Fibroblast of skin of right quadriceps (primary cell): ENCODE measurements at places on chromosomes 2 and 18.
A peak's percentile ranks its signal among the peaks of the same experiment; 100 is the strongest.

GRCh38 chr2:208618220-208618619 is 211.6 kb downstream of the PTH2R start:
- DNase-seq, result no peak

- no peak for DNase-seq
Measured at GRCh38 chr18:13885009-13885408, 30.3 kb downstream of the MC2R start.

GRCh38 chr2:127386246-127386645 is 1.5 kb downstream of the MAP3K2 start:
- DNase-seq, result no peak

- DNase-seq, result no peak
Measured at GRCh38 chr2:85719609-85720240, 25.6 kb downstream of the GNLY start.

DNA sequence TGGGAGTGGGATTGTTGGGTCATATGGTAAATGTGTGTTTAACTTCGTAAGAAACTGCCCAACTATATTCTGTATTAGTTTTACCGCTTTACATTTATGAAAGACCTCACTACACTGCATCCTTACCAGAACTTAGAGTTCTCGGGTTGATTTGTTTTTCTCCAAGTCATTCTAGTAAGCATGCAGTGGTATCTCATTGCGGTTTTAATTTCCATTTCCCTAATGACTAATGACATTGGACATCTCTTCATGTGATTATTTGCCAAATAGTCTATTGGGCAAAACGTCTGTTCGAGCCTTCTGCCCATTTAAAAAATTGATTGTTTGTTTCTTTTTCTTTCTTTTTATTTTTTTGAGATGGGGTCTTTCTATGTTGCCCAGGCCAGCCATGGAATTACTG is 6.8 kb downstream of the FBLN7 start:
- no peak for DNase-seq

- DNase-seq, result peak; percentile 78
Measured at GRCh38 chr2:237306083-237306786, 107.7 kb downstream of the COL6A3 start.

DNA sequence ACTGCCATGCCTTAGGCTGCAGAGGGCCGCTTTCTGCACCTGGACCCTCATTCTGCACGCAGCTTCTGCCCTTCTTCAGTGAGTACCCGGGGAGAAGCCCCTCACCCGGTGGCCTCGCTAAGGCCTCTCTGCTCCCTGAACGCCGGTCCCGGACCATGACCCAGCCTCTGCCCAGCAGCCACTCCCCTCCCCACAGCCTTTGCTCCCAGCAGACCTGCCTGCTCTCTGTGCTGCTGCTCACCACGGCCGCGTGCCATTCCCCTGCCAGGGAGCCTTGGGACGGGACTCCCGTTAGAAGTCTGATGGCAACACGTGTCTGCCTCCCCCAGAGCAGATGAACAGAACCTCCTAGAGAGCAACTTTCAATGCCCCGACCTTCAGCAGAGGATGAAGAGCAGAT is 282.8 kb downstream of the NDUFA10 start:
- DNase-seq, result no peak

- no peak for DNase-seq
Measured at GRCh38 chr2:104504331-104505073, 349.4 kb upstream of the POU3F3 start.

DNA sequence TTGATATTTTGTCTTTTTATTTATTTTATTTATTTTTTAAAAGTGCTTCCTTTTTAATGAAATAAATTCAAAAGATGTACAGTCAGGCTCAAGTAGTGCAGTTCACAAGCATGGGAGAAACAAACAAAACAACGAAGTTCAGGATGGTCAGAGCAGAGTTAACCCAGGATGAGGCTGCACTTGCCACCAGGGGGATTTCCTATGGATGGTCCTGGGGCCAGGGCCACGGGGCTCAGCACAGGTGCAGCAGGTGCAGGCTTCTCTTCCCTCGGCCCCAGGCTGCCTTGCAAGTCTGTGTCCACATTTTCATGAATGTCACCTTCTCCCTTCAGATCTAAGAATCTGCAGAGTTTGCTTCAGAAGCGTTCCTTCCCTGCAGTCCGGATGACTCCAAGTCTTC is 76.5 kb downstream of the CDCA7 start:
- no peak for DNase-seq

DNA sequence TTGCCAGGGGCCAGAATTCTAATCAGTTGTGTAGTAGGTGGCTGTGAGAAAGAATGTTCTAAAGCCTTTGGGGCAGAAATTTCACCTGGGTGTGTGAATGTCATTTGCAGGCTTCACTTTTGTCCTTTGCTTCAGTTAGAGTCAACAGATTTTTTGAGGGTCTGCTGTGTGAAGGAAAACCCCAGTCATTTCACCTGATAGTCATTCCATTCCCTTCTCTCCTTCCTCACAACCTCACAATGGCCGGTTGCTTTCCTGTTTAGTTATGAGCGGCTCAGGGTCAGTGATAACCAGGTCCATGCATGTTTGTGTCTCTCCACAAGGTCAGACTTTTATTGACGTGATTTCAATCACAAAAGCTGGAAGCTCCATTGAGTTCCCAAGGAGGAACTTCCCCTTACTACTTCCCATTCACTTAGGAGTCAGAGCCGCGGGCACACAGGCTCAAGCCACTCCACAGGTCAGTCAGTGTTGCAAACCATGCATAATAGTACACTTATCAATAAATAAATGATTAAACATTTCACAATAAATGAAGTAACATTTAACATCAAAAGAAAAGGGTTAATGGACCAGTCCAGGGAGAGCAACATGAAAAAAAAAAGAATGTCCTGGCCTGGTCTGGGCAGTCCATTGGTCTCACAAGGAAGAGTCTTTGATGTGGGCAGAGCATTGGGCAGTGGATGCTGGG is 74.3 kb downstream of the NPAS2 start:
- no peak for DNase-seq

DNA sequence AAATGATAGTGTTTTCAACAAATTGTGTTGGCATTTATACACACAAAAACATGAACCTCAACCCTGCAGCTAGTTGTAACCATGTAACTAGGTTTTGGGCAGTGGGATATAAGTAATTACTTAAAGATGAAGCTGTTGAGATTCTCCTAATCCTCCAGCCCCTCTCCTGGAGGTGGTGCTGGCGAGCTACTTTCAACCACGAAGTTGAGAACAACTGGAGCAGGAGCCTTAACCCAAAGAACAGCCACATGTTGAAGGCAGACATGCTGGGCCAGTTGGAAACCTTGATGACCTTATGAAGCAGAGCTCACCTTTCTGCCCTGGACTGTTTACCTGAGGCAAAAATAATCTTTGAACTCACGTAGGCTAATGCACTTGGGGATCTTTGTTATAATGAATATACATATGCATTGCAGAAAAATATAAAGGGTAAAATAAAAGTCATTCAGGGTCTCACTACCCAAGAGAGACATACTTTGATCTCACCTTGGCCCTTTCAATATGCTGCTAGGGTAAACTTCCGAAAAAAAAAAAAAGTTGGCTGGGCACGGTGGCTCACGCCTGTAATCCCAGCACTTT is 89.6 kb upstream of the NPAS2 start:
- peak; percentile 75 for DNase-seq

DNA sequence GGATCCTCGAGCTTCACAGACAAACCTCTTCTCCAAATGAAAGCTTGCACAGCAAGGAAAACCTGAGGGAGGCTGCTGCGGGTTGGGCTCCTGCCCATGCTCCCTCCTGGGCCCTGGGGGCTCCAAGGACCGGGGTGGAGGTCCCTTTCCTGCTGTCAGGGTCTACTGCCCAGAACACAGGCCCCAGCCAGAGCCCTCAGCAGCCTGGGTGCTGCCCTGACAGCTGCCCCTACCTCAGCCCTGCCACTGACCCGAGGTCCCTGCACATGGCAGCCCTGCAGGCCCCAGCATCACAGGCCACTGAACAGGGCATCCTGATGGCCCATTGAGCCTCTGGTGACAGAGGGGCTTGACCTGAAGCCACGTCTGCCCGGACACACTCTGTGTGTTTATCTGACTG is 41.0 kb downstream of the CROCC2 start:
- no peak for DNase-seq

GRCh38 chr2:128770143-128771085 is 451.7 kb upstream of the HS6ST1 start:
- DNase-seq, result no peak

- peak; percentile 55 for DNase-seq
Measured at GRCh38 chr2:171159372-171160118, 1.1 kb downstream of the TLK1 start.

DNA sequence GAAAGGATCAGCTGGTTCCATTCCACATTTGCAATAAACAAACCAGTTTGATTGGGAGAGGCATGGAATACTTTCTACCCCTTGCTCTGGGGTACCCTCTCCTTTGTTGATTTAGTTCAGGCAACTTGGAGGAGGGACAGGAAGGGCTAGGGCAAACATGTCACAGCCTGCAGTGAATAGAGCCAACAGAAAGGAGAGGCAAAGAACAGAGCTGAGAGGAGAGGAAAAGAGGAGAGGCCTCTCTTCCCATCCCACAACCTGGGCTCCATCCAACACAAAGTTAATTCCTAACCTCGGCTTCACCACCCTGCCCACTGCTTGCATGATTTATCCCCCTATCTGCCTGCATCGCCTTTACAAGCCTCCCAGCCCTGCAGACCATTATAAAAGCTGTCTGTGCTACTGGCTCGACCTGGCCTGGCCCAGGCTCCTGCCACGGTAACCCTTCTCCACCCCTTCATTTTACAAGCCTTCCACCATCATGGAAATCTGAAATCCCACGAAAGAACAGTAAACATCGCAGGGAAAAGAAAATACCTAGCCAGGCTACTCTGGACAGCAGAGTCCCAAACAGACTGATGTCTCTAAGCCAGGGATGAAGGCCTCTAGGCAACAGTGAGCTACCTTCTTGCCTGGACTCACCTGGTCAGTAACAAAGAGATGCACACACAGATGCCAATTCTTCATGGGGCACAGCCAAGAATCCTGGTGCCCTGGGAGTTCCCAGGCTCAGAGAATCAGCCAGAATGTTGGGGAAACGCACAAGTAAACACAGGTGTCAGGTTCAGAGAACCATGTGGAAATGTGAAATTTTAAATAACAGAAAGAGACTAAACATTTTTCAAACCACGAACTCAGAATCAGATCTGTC is 43.6 kb downstream of the NHEJ1 start:
- DNase-seq, result no peak

DNA sequence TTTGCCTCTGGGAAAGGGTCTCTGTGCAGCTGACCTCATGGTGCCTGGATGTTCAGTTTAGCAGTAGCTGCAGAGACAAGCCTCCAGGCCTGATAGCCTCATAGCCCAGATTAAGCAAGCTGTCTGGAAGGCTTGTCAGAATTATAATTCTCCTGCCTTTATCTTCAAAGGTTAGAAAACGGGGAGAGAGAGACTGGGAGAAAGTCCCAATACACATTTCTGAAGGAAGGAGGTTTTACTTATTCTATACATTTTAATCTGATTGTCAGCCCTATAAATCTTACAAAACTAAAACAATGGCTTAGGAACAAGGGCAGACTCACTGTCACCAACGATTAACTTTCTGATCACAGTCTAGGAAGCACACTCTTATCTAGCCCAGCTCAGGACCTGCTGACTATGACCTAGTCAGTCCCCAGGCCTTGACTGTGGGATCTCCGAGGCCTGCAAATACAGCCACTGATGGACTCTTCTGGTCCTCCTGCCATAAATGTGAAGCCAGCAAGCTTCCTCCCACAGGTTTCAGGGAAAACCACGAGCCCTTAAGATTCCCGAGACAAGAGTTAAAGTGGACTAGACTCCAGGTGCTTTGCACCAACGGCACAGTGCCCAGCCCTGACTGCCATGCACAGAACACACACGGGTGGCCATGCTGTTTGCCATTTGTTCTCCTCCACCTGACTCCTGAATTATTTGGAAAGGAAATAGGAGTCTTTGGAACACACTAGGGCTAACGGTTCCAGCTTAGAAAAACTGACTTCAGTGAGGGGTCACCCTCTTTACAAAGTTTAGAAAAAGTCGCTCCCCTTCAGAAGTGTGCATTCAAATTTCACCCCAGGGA is 111.4 kb upstream of the SMAD7 start:
- no peak for DNase-seq

- DNase-seq, result no peak
Measured at GRCh38 chr2:240131296-240131695, 4.8 kb downstream of the COPS9 start.

GRCh38 chr2:219084791-219085190 is 24.1 kb upstream of the IHH start:
- no peak for DNase-seq

GRCh38 chr18:52544086-52544485 is 204.1 kb downstream of the DCC start:
- DNase-seq, result no peak

- no peak for DNase-seq
Measured at GRCh38 chr2:60945341-60945740, 64.0 kb downstream of the REL start.

DNA sequence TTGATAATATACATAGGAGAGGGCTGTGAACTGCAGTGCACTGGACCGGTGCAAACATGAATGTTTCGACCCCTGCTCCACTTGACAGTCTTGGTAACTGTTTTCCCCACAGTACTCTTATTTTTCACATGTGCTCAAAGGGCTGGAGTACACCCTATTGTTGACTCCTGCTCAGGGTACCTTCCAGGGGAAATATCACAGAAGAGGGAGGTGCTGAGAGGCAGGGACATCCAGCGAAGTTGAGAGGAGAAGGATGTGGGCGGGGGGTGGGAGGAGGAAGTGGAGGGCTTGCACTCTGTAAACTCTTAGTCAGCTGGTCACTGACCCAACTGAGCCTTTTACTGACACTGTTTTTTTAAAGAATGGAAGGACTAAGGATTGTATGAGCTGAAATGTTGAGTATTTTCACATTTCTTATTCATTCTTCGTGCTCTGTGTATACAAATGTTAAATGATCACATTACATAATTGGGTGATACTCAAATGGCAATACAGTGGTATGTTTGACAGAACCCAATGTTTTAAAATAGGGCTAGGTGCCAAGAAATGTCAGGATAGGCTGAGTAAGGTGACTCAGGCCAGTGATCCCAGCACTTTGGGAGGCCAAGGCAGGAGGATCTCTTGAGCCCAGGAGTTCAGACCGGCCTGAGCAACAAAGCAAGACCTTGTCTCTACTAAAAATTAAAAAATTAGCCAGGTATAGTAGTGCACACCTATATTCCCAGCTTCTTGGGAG is 10.0 kb downstream of the INPP4A start:
- no peak for DNase-seq

DNA sequence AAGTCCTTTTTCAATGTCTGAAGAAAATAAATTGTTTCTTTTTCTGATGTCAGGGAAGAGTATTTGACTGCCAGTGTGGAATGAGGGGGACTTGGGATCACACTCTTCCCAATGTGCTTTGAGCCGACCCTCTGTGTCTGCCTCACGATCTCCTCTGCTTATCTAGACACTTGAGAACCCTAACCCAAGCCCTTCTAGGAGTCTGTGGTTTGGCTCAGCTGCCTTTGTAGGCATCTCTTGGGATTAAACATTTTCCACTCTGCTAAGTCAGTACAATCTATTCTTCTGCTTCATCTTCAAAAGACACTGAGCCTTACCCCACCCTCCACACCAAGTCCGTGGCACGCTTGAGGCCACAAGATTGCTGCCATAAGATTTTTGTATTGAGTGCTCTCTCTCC is 19.4 kb downstream of the FAM110C start:
- no peak for DNase-seq
